ENCODE measurements at places on chromosomes 2 and 18.

GRCh38 chr18:55316486-55317184 is 271.4 kb downstream of the TCF4 start:
- no peak for DNase-seq

DNA sequence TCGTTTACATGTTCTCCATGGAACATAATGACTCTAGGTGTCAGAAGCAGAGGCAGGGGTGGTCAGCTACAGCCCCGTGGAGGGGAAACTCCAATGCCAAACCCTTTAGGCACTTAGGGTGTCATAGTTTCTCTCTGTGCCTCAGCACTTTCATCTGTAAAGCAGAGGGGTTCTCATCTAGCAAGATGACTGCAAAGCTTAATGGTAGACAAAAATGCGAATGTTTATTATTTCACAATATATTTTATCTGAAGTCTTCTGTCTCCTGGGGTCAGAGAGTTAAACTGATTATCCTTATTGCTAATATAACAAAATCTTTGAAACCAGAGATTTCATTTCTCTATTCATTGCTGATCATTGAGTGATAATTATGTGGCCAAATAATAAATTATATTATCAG is 522.5 kb downstream of the TSN start:
- DNase-seq = no peak

DNA sequence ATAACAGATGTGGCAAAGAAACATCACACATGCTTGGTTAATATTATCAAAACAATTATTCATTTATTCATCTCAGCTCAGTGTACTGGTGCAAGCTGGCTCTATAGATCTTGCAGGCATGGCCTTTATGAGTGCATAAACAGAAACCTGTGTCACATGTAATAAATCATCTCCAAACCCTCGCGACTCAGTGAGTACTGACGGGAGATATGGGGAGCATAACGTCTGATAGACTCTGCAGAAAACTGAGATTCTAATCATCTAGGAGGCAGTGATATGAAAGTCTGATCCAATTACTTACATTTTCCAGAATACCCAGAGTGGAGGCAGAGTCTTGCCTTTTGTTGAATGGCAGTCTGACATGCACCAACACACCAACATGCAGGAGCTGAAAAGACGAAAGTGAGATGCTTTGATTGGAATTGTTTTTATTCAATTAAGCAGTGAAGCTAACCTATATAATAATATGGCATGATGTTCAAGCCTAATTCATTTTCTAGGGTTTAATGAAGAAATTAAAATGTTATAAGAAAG is 416.8 kb downstream of the RNF144A start:
- no peak for DNase-seq

DNA sequence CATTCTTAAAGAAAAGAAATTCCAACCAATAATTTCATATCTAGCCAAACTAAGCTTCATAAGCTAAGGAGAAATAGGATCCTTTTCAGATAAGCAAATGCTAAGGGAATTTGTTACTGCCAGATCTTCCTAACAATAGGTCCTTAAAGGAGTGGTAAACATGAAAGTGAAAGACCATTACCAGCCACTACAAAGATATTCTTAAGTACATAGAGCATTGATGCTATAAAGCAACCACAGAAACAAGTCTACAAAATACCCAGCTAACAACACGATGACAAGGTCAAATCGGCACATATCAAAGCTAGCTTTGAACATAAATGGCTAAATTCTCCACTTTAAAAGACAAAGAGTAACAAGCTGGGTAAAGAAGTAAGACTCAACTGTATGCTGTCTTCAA is 188.9 kb upstream of the RPRM start:
- no peak for DNase-seq

- DNase-seq = no peak
Observed at GRCh38 chr2:46901611-46902010, 14.0 kb downstream of the MCFD2 start.

GRCh38 chr2:22086726-22087125 is 963.0 kb downstream of the TDRD15 start:
- no peak for DNase-seq

GRCh38 chr2:237450583-237450982 is 36.5 kb upstream of the MLPH start:
- DNase-seq = no peak
